Stimulated activated CD4-positive, alpha-beta T cell treated with anti-CD3 and anti-CD28 coated beads, Interleukin-4, amount 100 ng/mL, for 48 hours (primary cell): ENCODE measurements at places on chromosomes 7 and 10.
A peak's percentile ranks its signal among the peaks of the same experiment; 100 is the strongest.

GRCh38 chr7:25238066-25238725 is 9.9 kb upstream of the NPVF start:
- no peak for DNase-seq

GRCh38 chr10:125823663-125824251 is 411 bp downstream of the BCCIP start:
- DNase-seq: no peak

DNA sequence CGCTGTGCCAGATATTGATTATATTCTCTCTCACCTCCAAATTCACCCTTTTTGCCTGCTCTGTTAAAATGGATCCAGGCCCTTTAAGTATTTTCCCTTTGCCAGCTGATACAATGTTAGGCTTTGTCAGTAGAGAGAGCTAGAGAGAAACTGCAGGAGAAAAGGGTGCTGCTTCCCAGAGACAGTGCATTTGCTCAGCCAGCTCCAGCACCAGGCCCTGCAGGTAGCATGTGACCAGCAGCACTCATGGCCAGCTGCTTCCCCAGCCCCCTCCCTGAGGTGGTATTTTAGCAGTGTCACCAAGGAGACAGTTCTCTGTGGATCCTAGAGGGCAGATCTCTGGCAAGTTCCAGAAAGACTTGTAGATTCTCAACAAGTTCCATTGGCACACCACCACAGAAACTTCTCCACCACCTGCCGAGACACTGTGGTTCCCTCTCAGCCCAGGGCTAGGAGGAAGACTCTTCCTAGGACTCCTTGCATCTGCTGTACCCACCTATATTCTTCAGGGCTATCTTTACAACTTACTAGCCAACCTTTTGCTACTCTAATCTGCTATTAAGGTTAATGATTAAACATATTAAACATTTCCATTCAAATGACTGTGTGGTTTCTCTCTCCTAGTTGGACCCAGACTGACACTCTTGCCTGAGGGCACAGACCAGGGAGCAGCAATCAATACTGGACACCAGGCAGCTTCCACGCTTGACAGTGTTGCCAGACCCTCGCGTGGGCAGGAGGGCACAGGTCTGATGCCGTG is 35.6 kb upstream of the ADAM12 start:
- DNase-seq: no peak

DNA sequence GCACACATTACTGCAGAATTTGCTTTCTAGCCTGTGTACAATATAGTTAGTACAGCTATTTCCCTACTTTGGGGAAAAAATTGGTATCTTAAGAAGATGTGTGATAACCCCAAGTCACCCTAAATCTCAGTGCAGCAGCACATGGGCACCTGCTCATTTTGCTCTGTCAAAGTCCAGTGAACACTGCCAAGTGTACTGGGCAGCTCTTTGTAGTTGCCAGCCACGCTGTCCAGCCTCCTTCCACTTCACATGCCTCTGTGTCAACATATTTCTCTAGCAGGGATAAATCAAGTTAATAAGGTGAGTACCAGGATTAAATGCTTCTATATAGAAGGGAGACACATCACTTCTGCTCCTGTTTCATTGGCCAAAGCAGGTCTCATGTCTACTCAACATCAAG is 87.1 kb upstream of the CDC14C start:
- no peak for DNase-seq

DNA sequence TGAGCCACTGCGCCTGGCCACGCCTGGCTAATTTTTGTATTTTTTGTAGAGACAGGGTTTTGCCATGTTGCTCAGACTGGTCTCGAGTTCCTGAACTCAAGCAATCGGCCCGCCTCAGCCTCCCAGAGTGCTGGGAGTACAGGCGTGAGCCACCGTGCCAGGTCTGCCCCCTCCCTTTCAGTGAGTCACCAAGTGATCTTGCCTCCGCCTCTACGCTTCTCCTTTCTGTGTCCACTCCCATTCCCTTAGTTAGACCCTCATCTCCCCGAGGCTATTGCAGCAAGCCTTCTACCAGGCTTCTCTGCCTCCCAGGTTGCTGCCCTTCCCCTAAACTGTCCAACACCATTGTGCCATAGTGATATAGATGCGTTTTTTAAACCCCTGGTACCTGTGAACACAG is 32.9 kb downstream of the CDC123 start:
- DNase-seq: no peak

GRCh38 chr10:70376436-70377378 is 5.7 kb downstream of the LRRC20 start:
- DNase-seq: no peak

GRCh38 chr7:69780379-69780778 is 182.1 kb downstream of the AUTS2 start:
- DNase-seq: no peak

DNA sequence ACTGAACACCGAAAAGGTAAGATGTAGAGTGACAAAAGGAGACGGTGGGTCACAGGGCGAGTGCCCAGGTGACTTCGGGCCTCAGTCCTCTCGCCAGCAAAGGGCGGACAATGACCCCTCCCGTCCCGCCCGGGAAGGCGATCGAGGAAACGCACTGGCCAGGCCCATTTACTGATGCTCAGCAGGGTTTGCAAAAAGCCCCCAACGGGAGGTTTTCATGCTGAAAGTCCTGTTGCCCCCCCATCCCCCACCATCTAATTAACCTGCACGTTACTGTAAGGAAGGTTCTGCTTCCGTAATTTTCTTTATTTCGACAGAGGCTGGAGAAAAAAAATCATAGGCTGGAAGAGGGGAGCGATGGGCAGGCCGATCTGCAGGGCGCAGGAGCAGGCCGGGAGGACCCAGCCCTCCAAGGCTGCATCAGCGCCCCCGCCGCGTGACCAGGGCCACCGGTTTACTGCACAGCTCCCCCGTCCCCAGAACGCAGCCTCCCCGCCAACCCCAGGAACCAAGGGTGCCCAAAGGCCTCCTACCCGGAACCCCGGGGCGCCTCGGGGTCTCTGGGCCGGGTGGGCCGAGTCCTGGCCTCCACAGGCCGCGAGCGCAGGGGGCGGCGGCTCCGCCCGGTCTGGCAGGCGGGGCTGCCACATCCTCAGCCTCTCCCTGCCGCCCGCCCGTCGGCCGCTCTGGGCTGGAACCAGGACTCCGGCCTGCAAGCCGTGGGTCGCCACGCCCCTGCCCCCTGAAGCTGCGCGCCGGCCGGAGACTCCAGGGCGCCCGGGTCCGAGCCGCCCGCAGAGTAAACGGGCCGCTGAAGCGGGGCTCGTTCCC is 613 bp downstream of the OAT start:
- DNase-seq: peak; percentile 32

- no peak for DNase-seq
These were observed 208.4 kb downstream of the KIF20B start for GRCh38 chr10:89909752-89910151.

DNA sequence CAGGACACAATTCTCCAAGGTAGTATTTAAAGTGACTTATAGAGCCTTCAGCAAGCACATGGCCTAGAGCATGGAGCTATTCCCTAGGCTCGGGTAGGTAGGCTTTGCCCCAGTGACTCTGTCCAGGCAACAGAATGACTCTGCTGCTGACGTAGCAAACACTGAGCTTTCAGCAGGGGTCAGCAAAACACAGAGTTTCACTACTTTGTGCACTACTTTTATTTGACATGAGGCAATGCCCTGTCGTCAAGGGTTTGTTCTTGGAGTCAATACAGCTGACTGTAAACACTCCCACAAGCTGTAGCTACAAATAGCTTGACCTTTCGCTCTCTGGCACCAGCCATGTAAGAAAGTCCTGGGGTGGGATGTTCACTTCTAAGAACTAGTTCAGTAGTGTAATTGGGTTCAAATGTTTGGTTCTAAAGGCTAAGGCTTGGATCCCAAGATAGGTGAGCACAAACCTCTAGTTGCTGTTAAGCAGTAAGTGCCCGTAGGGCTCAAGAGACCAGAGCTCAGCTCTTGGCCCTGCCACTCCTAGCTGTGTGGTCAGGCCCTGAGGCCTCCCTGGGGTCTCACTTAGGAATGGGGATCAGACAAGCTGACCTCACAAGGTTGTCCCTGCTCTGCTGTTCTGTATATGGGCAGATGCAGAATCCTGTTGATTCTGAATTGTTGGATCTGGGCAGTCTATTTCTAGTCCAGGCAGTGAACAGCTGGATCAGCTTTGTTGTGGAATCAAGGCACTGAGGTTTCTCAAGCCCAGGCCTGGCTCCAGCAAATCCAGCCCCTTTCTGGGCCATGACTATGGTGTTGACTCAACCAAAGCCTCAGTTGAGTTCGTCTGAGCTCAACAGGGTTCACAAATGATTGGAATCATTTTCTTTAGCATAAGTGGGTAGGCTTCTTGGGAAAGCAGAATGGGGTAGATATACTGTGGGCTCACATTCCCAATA is 10.7 kb downstream of the NODAL start:
- DNase-seq: no peak

DNA sequence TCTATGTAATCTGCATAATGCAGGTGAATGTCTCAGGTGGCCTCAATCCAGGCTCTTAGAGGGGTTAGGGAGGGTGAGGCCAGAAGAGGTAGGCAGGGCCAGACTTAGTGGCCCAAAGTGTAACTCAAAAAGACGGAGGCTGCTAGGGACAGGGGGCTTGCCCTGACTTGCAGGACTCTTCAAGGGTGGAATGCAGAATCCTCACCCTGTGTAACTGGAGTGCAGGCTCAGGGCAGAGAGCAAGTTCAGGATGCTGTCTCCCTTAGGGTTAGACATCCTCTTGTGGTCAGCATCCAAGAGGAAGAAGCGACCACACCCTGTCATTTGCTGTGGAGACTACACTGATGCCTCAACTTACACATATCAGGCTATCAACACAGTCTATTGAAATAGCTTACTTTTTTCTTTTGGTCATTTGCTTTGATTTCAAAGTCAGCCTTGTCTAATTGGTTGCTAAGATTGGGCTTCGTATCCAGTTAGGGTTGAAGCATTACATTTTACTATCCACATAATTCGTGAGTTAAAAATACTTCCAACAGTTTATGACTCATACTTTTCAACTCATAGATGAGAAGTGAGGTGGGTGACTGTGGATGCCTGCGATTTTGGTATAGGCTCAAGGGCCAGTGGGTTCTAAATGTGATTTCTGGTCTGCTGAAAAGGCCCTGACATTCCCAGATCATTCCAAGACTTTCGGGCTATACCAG is 563.6 kb downstream of the SUGCT start:
- DNase-seq: no peak

GRCh38 chr7:115059321-115059720 is 137.4 kb downstream of the MDFIC start:
- no peak for DNase-seq

DNA sequence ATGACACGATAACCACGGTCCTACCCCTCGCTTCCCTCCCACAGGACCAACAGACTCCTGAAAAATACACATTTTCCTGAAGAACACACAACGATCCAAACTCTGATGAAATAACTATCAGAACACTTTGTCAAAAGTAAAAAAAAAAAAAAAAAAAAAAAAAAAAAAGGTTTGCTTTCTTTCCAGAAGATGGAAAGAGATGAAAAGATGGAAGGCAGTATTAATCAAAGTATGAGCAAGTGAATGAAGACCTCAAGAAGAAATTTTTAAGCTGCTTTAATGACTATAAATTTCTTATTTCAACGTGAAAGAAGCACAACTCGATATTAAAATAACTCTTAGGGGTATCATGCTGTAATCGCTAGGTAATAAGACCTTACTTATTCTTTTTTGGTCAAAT is 202.3 kb downstream of the CHCHD3 start:
- no peak for DNase-seq

DNA sequence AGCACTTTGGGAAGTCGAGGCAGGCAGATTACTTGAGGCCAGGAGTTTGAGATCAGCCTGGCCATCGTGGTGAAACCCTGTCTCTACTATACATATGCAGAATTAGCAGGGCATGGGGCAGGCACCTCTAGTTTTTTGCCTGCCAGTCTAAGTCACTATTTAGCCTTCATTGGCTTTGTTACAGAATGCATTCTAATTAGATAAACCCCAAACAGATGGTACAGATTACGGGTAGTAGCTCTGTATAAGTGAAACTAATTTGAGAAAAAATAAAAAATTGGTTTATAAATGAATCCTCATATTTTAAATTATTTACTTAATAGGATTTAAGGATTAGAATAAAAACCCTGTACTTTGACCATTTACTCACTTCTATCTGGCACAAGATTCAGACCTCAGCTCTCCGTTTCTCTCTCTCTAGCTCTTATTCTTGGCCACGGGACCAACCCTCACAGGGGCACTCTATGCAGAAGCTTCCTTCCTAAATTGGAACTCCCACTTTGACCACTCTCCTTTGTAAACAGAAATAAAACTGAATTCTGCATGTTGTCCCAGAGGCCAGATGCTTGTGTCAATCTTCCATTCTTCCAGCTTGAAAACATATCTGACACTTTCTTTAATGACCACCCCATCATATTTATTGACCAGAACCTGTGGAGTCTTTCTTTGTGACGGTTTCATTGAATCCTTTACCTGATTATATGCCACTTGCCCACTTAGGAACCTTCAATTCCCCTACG is 26.8 kb downstream of the BET1 start:
- no peak for DNase-seq

- DNase-seq: no peak
These were observed 32.0 kb downstream of the CFAP46 start for GRCh38 chr10:132910186-132910880.

DNA sequence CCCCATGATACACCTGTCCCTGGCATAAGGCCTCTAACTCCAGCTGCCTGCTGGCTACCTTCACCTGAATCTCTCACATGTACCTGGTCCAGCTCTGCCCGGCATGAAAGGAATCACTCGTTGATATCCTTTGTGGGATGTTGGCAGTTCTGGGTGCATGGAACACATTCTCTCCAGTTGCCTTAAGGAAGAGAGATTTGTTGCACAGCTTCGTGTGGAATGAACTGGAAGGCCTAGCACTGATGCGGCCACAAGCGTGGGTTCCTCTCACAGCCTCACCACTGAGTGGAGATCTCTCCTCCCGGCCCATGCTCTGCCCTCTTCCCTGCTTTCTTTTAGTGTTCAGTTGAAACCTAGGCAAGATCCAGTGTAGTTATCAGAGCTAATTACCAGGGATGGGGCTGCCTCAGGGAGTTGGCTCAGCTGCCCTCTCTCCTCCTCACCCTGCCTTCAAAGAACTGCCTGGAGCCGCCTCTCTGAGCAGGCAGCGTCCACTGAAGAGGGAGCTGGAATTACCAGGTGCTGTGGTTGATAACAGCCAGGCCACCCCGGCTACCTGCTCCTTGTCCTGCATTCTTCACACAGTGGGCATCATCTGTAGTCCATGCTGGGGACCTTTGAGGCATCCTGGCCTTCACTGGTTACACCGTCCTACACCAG is 194.3 kb downstream of the CCDC3 start:
- no peak for DNase-seq

DNA sequence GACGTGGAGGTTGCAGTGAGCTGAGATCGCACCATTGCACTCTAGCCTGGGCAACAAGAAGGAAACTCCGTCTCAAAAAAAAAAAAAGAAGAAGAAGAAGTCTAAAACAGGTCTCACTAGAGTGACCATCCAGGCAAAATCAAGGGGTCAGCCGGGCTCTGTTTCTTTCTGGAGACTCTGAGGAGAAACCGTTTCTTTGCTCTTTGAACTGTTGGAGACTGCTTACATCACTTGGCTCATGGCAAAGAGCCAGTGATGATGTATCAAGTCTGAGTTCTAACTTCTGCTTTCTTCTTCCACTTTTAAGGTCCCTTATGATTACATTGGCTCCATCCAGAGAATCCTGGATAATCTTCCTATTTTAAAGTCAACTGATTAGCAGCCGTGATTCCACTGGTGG is 306.8 kb downstream of the WDR11 start:
- DNase-seq: no peak
